ENCODE measurements at places on chromosomes 6 and 20.

DNA sequence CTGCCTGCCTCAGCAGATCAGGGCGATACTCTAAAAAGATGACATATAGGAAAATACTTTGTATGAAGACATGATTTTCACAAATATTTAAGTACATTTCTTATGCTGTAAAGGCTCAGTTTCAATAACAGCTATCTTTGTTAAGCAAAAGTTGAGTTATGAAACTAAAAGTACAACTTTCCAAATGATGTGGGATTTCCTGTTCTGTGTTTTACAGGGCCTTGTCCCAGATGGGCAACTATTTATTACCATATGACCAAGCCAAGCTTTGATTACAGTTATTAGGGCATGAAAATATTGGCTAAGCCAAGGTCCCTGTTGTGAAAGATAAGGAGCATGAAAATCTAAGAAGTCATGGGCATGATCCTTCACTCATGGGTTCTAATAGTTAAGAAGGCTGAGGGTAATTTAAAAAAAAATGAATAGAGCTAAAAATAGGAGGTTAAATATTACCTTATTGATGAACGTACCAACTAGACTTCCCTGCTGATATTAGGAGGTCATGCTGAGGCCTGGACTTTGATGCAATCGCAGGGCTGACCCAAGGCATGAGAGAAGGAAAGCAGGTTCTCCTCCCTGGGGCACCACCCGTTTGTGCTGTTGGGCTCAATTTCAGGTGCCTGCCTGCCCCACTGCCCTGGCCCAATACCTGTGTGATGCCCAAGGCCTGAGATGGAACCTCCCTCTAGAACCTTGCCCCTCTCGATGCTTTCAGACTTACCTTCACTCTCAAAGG, 294.4 kb upstream of the PRDM1 start:
- no peak for DNase-seq

- no peak for DNase-seq
Observed at GRCh38 chr20:49275636-49276035, 2.2 kb downstream of the ZNFX1 start.

DNA sequence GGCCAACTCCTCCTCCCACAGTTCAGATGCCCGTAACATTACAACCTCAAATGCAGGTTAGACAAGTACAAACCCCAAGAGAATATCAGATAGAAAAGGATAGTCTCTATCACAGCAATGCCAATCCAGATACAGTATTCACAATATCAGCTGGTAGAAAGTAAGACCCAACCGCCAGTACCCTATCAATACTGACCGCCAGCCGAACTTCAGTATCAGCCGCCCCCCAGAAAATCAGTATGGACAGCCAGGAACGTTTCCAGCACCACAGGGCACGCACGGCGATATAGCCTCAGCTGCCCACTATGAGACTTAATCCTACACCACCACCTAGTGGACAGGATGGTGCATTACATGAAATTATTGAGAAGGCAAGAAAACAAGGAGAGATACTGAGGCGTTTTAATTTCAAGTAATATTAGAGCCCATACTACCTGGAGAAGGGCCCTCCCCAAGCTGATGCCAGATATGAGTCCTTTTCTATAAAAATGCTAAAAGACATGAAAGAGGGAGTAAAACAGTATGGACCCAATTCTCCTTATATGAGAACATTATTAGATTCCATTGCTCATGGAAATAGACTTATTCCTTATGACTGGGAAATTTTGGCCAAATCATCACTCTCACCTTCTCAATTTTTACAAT, 17.6 kb upstream of the EIF2S2 start:
- DNase-seq: peak; percentile 62

DNA sequence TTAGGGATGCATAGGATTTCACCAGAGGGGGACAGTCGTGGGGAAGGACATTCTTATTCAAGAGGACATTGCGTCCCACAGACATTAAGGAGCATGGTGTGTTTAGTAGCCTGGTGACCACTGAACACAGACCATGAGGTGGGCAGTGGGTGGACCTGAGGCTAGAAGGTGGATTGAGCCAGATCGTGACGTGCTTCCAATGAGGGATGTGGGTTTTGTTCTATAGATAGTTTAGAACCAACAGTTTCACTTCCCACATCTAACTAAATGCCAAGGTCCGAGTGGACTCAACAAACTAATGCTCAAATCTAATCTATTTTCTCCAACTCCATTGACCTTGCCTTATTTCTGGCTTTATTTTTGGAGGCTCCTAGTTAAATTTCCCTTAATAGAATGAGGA, 58.5 kb downstream of the OGFRL1 start:
- DNase-seq: no peak

- no peak for DNase-seq
Observed at GRCh38 chr6:75381877-75382633, 97.5 kb upstream of the TMEM30A start.

GRCh38 chr6:45558858-45559257, 181.1 kb upstream of the SUPT3H start:
- DNase-seq: no peak

DNA sequence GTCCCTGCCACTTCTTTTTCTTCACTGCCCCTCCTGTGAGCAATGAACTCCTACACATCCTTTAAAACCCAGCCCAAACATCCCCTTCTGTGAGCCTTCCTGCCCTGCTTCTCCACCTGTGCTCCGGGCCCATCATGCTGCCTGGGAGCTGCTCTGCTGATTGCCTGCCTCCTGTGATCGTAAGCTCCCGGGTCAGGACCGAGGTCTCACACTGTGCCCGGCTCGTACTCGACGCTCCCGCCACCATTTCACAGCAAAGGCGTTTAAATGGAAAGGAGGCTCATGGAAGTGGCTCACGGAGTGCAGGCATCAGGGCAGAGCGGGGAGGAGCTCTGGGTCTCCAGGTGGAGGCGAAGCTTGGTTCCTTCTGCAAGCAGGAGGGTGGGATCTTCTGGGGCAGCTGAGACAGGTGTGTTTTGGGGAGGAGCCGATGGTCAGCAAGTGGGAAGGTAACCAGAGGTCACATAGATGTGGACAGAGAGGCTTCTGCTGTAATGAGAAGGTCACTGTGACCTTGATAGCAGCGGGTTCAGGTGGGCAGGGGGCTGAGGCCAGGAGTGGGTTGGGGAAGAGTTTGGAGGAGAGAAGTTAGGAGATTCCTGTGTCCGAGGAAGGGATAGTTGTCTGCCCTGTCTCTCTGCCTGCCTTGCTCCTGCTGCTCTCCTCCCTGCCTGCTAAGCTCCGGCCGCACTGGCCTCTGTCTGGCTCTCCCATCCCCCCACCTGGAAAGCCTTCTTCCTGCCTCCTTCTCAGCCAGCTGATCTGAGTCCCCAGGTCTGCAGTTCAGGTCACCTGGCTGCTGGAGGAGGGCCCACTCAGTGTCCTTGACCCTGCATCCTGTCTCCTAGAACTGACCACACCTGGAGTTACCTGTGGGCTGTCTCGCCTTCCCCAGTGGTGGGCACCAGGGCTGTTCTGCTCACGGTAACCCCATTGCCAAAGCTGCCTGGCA, 52.7 kb upstream of the FRMD1 start:
- DNase-seq: no peak

DNA sequence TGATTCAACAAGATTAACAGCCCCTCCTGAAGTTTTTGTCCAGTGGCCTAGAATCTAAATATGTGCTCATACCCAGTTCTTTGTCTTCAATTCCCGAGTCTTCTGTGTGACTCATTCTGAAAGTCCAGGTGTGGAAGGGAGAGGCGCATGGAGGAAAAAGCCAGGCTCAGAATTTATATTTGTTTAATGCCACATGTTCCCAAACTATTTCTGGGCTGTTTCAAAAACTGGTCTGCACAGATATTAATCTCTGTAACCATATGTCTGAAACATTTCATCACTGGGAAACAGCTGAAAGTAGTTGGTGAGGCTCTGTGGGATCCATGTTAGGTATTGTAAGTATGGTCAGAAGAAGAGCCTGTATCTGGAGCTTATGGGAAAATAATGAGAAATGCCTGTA, 266.0 kb downstream of the PAX1 start:
- no peak for DNase-seq

DNA sequence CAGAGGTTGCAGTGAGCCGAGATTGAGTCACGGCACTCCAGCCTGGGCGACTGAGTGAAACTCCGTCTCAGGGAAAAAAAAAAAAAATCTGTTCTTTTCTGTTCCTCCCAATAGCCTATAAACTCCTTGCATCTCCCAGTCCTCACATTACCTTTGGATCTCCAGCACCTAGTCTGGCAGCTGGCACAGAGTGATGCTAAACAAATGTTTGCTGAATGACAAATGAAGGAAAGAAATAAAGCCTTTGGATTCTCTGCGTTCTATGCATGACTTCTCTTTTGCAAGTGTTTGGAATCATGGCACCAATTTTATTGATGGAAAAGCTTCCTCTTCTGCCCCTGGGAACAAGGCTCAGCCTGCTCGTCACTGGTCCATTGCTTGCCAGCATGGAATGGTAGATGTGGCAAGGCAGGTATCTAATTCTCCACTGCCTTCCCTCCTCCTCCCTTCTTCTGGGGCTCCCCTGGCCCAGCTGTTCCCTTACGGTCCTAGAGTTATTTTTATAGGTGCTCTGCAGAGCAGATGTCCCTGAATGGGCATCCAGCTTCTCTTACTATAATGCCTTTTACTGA, 53.6 kb upstream of the FYN start:
- peak; percentile 67 for DNase-seq

DNA sequence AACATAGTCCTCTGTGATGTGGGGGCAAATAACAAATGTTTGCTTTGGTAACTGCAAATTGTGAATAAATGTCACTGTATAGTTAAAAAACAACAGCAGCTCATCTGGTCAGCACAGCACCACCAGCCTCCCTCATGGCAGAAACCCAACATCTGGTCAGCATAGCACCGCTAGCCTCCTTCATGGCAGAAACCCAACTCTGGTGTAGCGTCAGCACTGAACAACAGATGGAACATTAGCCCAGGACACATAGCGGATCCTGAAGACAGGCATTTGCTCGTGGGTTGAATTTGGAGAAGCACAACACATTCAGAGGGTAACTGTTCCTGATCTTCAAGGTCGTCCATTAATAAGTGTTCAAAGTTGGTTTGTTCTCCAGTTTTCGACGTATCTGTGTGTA, 265.9 kb downstream of the DLL1 start:
- no peak for DNase-seq

- no peak for DNase-seq
Observed at GRCh38 chr6:32439139-32439538, 548 bp upstream of the HLA-DRA start.

- DNase-seq: no peak
Observed at GRCh38 chr6:35427851-35428321, 24.3 kb upstream of the FANCE start.

DNA sequence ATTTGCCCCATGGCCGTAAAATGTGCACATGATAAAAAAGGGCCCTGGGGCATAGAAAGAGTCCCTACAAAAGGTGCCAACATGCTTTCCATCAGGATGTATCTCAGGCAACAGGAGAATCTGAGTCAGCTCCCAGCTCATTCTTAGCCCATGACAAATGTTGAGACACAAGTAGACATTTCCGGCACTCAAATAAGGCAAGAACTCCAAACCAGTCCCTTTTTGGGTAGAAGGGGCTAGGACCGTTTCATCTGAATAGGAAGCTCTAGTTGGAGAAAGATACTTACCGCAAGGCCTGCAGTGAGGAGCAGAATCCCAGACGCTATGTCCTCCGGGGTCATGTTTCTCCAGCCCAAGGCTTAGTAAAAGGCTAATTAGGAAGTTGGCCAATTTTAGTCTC, 261.0 kb upstream of the RIN2 start:
- no peak for DNase-seq

- no peak for DNase-seq
Observed at GRCh38 chr6:136526937-136527336, 23.3 kb downstream of the MAP7 start.

GRCh38 chr20:49132995-49133478, 55.1 kb downstream of the STAU1 start:
- no peak for DNase-seq

GRCh38 chr6:140546640-140547039, 1172.2 kb upstream of the CITED2 start:
- DNase-seq: no peak

GRCh38 chr6:136927292-136927691, 5.2 kb downstream of the SLC35D3 start:
- DNase-seq: peak; percentile 29

DNA sequence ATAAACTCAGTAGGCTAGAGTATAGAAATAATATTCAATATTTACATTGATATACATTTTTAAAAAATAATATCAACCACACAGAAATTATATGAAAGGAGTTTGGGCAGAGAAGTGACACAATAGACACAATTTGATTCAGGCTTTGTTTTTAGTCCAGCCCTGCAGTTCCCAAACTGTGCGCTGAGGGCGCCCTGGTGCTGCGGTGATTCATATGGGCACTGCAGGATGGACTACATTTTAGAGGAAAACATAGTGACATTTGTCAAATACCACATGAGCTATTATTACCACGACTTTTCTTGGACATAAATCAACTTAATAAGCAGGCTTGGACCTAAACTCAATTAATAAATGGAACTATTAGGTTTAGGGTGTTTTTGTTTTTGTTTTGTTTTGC, 364.3 kb upstream of the ID4 start:
- DNase-seq: no peak

GRCh38 chr20:33994222-33994913, 657 bp downstream of the RALY start:
- DNase-seq: peak; percentile 35

DNA sequence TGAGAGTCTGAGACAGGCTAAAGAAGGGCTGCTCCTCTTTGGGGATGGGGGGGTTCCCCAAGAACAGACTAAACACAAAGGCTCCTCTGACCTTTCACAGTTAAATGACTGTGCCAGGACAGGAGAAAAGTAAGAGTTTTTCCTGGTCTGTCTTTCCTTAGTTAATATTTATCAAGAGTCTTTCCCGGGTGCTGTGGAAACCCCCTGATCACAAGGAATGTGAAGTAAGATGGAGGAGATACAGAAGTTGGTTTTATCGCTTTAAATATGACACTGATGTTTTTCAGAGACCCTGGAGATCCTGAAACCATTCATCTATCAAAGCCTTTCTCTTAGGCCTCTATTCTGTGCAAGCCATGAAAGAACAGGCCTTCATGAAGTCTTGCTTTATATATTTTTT, 105.8 kb downstream of the RNF144B start:
- DNase-seq: no peak

GRCh38 chr20:51542033-51542570, 417 bp downstream of the NFATC2 start:
- no peak for DNase-seq

GRCh38 chr6:160028487-160029275, 59.8 kb downstream of the IGF2R start:
- DNase-seq: no peak

- no peak for DNase-seq
Observed at GRCh38 chr20:49385465-49385864, 97.0 kb downstream of the KCNB1 start.

- DNase-seq: no peak
Observed at GRCh38 chr20:45047581-45048119, 53.3 kb downstream of the KCNS1 start.
